ENCODE measurements at places on chromosomes 2 and 18.

- no peak for DNase-seq
Measured at GRCh38 chr2:168277276-168277675, 29.9 kb upstream of the STK39 start.

- DNase-seq: no peak
Measured at GRCh38 chr2:128727914-128728313, 409.2 kb upstream of the HS6ST1 start.

DNA sequence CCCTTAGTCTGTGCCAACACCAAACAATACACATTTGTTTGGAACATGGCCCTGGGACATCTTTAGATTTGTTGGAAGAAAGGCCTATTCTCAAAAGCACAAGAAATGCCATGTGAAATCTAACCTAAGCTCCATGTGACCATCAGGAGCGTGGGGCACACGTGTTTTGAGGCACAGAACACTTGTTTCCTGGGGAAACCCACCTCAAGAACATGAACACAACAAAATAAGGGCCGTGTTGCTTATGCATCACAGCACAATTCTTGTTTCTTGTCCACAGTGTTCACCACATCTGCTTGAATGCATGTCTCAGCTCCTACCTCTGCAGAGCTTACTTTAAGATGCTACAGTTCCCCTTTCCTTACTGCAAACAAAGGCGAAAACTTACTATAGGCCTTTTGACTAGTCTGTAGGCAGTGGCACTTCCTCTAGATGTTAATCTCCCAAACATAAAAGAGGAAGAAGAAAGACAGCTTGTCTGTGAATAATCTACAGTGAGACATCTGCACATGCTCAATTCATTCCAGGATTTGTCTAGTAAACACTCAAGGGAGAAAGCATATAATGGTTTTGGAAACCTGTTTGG is 165.0 kb downstream of the ANKRD44 start:
- peak; percentile 43 for DNase-seq

- DNase-seq: peak; percentile 52
Measured at GRCh38 chr2:204027091-204027490, 90.5 kb downstream of the ICOS start.

DNA sequence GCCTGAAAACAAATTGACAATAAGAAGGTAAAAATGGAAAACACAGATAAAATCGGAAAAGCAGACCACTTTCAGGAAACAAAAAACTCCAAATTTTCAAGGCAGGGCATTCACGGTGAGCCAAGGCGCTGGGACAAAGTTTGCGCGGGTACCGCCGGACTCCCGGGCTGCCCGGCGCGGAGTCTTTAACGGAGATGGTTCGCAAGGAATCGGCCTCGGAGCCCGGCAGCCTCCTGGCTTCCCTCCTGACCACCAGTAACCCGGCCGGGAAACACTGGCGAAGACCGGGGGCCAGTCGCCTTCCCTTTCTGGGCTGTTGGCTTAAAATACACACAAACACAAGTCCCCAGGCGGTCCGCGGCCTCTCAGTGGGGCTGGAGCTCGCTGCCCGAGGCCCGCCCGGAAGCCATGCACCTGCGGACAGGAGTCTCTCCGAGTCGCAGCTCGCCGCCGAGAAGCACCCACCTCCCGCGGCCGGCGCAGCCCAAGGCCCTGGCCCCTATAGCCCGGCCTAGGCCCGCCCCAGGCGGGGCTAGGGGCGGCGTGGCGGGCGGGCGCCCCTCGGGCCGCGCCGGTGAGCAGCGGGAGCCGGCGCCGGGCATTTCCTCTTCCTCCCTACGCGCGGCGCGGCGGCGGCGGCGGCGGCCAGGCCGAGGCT is 622 bp upstream of the KCMF1 start:
- DNase-seq: peak; percentile 68

DNA sequence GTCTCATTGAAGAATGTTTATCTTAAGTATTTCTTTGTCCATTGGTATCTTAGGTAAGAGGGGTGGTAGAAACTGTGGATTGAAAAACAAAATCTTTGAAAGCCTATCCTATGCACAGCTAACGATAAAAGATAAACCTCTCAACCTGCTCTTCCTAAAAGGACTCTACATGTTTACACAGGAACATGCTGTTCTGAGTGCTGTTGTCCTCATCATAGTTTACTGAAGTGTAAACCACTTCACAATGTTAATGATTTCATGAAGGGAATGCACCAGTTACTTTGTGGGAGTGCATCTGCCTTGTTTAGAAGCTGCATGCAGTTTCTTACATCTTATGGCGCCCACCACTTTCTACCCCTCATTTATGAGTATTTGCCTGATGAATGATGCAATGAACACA is 1.2 kb downstream of the ACMSD start:
- no peak for DNase-seq

GRCh38 chr2:27298391-27299080 is 9.7 kb downstream of the UCN start:
- no peak for DNase-seq

DNA sequence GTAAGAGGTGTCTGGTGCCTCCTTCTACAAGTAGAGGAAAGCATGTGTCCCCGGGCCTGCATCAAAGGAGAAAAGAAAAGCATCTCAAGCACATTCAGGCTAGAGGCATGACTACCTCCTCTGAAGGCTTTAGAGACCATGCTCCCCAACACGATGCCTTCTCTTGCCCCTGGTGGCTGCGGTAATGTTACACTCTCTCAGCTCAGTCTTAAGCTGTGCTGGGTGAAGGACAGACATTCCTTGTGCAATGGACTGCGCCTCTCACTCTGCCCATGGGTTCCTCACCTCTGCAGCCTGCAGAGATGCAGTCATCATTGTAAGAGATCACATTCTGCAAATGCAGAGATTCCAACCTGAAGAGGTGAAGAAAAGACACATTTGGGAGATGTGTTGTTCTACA is 148.2 kb upstream of the HNRNPA3 start:
- DNase-seq: no peak

DNA sequence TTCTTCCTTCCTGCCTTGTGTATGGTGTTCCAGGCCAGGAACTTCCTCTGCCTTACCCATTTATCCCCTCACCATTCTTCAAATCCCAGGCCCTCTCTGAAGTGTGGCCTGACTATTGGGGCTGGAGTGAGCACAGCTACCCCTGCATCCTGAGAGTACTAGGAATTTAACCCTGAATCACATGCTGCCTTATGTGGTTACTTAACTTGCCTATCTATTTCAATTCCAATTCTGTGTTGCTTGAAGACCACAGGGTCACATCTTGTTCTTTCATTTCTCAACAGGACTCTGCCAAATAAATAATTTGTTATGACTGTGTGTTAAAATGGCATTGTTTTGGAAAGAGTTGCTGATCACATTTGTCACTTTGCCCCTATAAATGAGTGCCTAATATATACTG is 108.6 kb downstream of the CERS6 start:
- DNase-seq: no peak

- DNase-seq: no peak
Measured at GRCh38 chr2:236215196-236215595, 47.0 kb upstream of the GBX2 start.

DNA sequence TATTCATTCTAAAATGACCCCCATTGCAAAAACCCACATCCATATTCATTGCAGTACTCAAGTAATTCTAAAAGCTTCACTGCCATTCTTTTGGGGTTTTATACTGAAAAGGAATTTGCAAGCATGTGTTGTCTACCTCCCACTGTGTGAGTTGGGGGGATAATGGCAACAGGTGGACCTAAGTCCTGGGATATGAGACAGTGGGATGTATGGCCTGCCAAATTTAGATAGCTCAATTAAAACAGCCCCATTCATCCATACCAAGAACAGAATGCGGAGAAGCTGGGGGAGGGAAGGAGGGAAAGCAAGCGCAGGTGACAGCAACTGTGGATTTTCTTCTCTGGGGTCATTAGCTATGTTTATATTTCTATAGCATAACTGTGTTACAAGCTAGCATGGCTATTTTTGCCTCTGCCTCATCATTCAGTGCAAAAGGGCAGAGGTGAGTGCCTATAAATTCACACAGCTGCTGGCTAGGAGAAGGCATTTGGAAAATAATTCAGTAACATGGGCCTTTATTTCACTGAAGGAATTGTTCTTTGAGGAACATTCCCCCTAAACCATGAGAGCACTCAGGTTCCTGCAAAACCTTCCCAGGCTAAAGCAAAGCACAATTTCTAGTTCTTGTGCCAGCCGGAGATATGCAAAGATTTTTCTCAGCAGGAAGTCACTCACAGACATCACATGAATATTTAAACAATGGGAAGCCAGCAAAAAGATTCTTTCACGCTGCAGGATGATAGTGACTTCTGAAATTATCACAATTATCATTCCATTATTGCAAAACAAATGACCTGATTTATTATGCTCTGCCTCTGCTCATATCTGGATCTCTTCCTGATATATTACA is 393.9 kb upstream of the ACVR2A start:
- DNase-seq: no peak

GRCh38 chr2:7904319-7904718 is 777.5 kb upstream of the ID2 start:
- DNase-seq: no peak

DNA sequence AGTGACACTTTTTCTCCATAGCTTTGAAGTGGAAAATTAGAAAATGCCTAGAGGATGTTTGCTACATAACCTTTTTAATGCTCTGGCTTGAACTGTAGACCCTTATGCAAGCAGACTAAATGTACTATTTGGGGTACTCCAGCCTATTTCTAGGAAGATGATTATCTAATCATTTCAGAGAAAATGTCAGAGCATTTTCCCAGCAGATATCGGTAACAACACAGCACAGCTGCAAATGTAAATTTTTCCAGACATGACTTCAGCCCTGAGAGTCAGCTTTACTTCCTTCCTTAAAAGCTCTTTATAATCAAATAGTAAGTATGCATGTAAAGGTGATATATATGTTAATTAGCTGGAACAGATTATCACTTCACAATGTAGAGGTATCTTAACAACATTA is 1647.1 kb downstream of the SUCLG1 start:
- DNase-seq: no peak
